Progenitor cell of endocrine pancreas (in vitro differentiated cells): ENCODE measurements at places on chromosomes 11 and 22. TPM values are rescaled to one million over a fixed set of nuclear protein-coding genes. Genes with fewer than 3 reads are reported as not detected.
A peak's percentile ranks its signal among the peaks of the same experiment; 100 is the strongest.

The SMIM35 gene
- total RNA-seq, result not detected in 2 replicates

The MAPK11 gene
- 2.3 and 2.7 TPM in 2 replicates for total RNA-seq

The ART5 gene
- 1.8 and 3.8 TPM in 2 replicates for total RNA-seq

GRCh38 chr11:9201372-9202162, 63.6 kb downstream of the DENND5A start:
- H3K4me1 ChIP-seq, result no peaks in the 10 kb centered on the region
- H3K36me3 ChIP-seq, result peaks cover 3% of the 10 kb centered on the region

GRCh38 chr11:1708716-1709115, 11.7 kb downstream of the KRTAP5-6 start:
- no peak overlapping the region for H3K4me3 ChIP-seq
- no peak overlapping the region for H3K27ac ChIP-seq
- peaks cover 7% of the 10 kb centered on the region for H3K4me1 ChIP-seq
- DNase-seq, result no peak
- H3K36me3 ChIP-seq, result no peaks in the 10 kb centered on the region
- H3K27me3 ChIP-seq, result peaks cover 36% of the 10 kb centered on the region

DNA sequence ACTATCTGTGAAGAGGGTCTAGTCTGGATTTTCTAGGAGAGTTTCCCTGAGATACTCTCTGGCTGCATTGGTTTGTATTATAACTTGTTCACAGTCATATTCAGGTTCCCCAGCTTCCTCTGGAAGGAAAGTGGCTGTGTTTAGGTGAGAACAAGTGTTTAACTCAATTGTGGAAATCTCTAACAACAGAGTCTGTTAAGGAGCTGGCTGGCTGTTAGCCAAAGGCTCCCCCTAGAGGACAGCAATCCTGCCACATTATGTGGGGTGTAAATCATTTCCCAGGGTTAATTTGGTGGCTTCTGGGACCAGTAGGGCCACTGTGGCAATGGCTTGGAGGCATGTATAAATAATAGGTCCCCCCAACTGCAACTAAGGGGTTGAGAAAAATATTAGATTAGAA, 18.4 kb downstream of the MS4A6E start:
- H3K27ac ChIP-seq, result no peak overlapping the region
- peaks cover 1% of the 10 kb centered on the region for H3K4me1 ChIP-seq
- no peak for DNase-seq
- peaks cover 18% of the 10 kb centered on the region for H3K27me3 ChIP-seq
- H3K4me3 ChIP-seq, result no peak overlapping the region
- H3K36me3 ChIP-seq, result peaks cover 1% of the 10 kb centered on the region

DNA sequence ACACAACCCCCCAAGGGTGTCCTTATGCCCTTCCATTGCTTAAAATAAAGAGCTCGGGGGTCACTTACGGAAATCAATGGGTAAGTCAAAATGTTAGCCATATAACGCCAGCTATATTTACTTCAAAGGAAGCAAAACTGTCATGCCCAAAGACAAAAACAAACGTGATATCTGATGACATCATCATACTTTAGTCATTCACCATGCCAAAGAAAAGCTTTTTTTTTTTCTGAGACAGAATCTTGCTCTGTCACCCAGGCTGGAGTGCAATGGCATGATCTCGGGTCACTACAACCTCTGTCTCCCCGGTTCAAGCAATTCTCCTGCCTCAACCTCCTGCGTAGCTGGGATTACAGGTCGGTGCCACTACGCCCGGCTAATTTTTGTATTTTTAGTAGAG, 47.7 kb upstream of the SC5D start:
- no peak overlapping the region for H3K4me3 ChIP-seq
- DNase-seq, result no peak
- peaks cover 3% of the 10 kb centered on the region for H3K27me3 ChIP-seq
- H3K36me3 ChIP-seq, result no peaks in the 10 kb centered on the region
- no peak overlapping the region for H3K27ac ChIP-seq

The OR10D3 gene
- total RNA-seq, result not detected in 2 replicates

The APOA4 gene
- not detected in 2 replicates for total RNA-seq

DNA sequence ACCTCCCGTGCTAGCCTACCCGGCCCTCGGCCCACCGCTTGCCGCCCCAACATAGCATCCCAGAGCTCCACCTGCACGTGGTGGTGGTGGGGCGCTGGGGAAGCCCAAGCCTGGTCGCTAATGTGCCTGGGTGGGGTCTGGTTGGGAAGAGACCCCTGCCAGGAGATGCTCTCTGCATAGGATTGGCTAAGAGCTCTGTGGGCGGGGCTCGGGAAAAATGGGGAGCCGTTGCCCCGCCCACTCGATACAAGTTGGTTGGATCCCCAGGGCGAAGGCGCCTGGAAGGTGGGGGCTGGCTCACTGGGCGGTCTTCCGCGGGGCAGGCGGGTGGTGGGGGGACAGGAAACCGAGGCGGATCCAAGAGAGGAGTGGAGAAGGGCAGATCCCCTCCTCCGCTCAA, 7.6 kb downstream of the LRRC10B start:
- H3K4me1 ChIP-seq, result peaks cover 24% of the 10 kb centered on the region
- no peaks in the 10 kb centered on the region for H3K36me3 ChIP-seq

DNA sequence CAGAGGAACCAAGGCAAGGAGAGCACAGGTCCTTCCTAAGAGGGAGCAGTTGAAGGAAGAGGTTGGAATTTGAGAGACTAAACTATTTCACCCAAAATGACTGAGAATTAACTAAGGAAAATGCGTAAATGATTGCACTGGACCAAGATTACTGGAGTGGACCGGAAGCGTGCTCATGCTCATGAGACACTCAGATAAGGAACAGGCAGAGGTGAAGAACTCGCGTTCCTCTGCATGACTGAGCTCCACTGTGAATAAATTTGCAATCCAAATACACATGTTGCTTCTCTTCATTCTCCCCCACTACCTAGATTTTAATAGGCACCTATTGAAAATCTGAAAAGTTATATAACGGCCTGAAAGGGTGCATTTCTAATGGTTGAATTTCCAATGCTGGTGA, 207.0 kb downstream of the KIRREL3 start:
- H3K27ac ChIP-seq, result no peak overlapping the region
- H3K4me1 ChIP-seq, result no peaks in the 10 kb centered on the region
- peaks cover 87% of the 10 kb centered on the region for H3K27me3 ChIP-seq
- H3K4me3 ChIP-seq, result no peak overlapping the region

DNA sequence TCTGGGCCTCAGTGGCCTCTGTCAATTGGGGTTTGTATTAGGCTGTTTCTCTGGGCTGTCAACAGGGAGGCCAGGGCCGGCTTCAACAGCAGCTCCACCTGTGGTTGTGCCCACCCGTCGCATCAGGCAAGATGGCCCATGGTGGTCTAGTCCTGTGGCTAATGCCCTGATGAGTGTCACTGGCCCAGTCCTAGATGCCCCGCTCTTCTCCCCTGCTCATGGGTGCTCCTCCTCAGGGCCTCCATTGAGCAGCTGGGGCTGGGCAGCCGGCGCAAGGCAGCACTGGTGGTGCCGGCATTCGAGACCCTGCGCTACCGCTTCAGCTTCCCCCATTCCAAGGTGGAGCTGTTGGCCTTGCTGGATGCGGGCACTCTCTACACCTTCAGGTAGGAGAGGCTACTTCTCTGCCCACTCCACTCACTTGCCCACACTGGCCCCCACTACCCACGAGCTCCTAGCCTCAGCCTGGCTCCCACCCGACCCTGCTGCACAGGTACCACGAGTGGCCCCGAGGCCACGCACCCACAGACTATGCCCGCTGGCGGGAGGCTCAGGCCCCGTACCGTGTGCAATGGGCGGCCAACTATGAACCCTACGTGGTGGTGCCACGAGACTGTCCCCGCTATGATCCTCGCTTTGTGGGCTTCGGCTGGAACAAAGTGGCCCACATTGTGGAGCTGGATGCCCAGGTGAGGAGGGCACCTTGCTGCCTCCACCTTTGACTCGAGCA, 5.4 kb downstream of the LARGE2 start:
- peak overlapping the region; percentile 89 for H3K27ac ChIP-seq
- H3K4me3 ChIP-seq, result no peak overlapping the region
- H3K4me1 ChIP-seq, result peaks cover 4% of the 10 kb centered on the region
- peaks cover 8% of the 10 kb centered on the region for H3K27me3 ChIP-seq
- DNase-seq, result no peak

The RTN4R gene
- 30.8 and 36.0 TPM in 2 replicates for total RNA-seq

DNA sequence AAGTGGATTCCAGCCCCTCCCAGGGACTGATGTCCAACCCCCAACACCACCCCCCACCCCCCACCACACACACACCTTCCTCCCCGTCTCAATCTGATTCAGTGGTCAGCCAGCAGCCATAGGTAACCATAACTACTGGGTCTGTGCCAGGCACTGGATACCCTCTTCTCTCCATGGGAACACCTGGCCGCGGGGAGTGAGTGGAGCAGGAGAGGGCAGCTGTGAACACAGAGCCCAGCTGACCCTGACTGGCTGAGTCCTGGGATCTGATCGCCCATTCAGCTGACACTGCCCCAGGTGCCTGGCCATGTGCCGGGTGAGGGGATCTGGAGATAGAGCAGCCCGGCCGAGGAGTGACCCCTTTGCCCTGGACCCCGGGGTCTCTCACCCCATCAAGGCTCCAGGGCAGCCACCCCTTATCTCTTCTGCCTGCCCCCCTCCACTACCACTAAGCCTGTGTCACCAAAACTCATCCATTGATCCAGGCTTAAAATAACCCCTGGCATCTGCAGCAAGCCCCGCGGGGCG, 2.6 kb upstream of the SHISA8 start:
- H3K4me1 ChIP-seq, result peaks cover 1% of the 10 kb centered on the region
- no peaks in the 10 kb centered on the region for H3K36me3 ChIP-seq
- no peak overlapping the region for H3K27ac ChIP-seq
- no peak for DNase-seq
- H3K4me3 ChIP-seq, result no peak overlapping the region

DNA sequence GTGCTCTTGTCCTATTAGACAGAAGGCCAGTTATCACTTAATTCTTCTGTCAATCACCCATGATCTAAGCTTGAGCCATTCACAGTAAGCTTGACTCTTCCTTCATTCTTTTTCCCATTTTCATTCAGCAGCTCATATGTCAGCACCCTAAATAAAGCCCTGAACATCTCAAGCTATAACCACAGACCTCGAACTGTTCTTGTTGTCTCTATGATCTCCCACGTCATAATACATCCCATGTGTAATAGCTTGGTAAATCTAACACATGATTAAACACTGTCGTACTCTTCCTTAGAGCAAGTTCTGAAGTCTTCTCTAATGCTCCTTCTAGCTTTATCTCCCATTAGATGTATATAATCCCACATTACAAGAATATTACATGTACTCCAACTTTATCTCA, 14.4 kb downstream of the MUC15 start:
- no peak overlapping the region for H3K4me3 ChIP-seq
- H3K27me3 ChIP-seq, result no peaks in the 10 kb centered on the region
- no peaks in the 10 kb centered on the region for H3K36me3 ChIP-seq
- no peak overlapping the region for H3K27ac ChIP-seq
- no peak for DNase-seq
- no peaks in the 10 kb centered on the region for H3K4me1 ChIP-seq

The OR5B21 gene
- not detected in 2 replicates for total RNA-seq

DNA sequence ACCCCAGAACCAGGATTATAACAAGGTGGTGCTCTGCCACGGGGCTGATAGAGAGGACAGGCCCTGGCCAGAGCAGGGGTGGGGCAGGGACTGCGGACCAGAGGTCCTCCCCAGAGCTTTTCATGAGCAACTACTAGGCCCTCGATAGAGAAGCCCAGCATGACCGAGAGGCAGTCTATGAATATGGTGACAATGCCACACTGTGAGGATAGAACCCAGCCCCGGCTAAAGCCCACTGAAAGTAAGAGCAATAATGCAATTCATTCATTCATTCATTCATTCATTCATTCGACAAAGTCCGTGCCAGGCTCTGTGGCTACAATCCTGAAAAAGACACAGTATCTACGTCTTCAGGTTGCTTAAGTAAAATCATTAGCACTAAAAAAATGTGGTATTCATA, 35.6 kb upstream of the CD5 start:
- no peak for DNase-seq
- peaks cover 7% of the 10 kb centered on the region for H3K4me1 ChIP-seq
- H3K27me3 ChIP-seq, result peaks cover 15% of the 10 kb centered on the region
- no peak overlapping the region for H3K27ac ChIP-seq

GRCh38 chr11:46389450-46390330, 1.9 kb downstream of the CHRM4 start:
- peaks cover 58% of the 10 kb centered on the region for H3K27me3 ChIP-seq
- no peak overlapping the region for H3K27ac ChIP-seq
- H3K4me1 ChIP-seq, result peaks cover 19% of the 10 kb centered on the region
- H3K36me3 ChIP-seq, result peaks cover 4% of the 10 kb centered on the region
- H3K4me3 ChIP-seq, result peak overlapping the region; percentile 57
- peak; percentile 75 for DNase-seq

- peaks cover 26% of the 10 kb centered on the region for H3K27me3 ChIP-seq
- DNase-seq, result no peak
- no peak overlapping the region for H3K4me3 ChIP-seq
- no peak overlapping the region for H3K27ac ChIP-seq
- no peaks in the 10 kb centered on the region for H3K4me1 ChIP-seq
Observed at GRCh38 chr11:118277312-118277711, 13.2 kb upstream of the MPZL2 start.

The KCTD14 gene
- total RNA-seq, result 5.4 and 8.9 TPM in 2 replicates

DNA sequence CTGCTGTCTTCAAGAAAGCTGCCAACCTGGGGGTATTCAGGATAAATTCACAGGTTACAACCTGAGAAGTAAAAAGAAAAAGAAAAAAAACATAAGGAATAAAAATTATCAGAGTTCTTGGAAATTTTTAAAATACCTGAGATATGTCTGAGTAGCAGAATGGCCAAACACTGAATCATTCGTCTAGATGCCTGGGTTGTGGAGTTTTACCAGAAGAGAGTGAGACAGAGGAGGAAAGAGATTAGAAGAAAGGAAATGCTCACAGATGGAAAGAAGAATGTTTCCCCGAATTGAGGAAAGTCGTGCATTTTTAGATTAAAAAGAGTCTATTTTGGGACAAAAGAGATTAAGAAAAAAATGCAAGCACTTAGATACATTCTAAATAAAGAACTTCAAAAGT, 1026.7 kb downstream of the TBC1D22A start:
- no peak for DNase-seq
- H3K27me3 ChIP-seq, result peaks cover 9% of the 10 kb centered on the region
- H3K4me1 ChIP-seq, result no peaks in the 10 kb centered on the region
- H3K27ac ChIP-seq, result no peak overlapping the region
- H3K4me3 ChIP-seq, result no peak overlapping the region
- no peaks in the 10 kb centered on the region for H3K36me3 ChIP-seq

DNA sequence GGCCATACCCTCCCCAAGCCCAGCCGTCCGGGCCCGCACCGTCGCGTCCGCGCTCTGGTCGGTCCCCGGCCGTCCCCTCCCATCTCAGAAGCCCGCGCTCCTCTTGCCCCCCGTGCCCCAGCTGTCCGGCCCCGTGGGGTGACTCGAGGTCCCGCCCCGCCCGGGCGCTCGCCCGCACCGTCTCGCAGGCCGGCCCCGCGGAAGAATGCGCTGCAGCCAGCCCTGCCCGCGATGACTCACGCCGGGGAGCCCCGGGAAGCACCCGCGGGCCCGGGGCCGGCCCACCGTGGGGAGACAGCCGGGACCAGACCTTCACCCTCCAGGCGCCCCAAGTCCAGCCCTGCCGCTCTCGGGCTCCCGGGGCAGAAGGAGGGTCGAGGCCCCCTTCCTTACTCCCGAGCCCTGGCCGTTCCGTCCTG, 320 bp upstream of the PHLDA2 start:
- peaks cover 36% of the 10 kb centered on the region for H3K27me3 ChIP-seq
- no peak overlapping the region for H3K4me3 ChIP-seq
- no peak for DNase-seq
- no peak overlapping the region for H3K27ac ChIP-seq

The B3GAT1 gene
- 5.1 and 6.3 TPM in 2 replicates for total RNA-seq
